ENCODE measurements at places on chromosomes 3 and 15. TPM values are rescaled to one million over a fixed set of nuclear protein-coding genes. Genes with fewer than 3 reads are reported as not detected.

The OIP5 gene
- 0.47 TPM for polyA plus RNA-seq

The ARRDC4 gene
- 18.7 TPM for polyA plus RNA-seq

The CLDN1 gene
- 14.2 TPM for polyA plus RNA-seq

The GHSR gene
- polyA plus RNA-seq: not detected

The CELF6 gene
- polyA plus RNA-seq: 3.4 TPM

The TUSC7 gene
- not detected for polyA plus RNA-seq

The CFAP161 gene
- polyA plus RNA-seq: 2.6 TPM

The TMEM89 gene
- polyA plus RNA-seq: 0.22 TPM

The ANKRD34C gene
- not detected for polyA plus RNA-seq

The KCNMB3 gene
- 1.9 TPM for polyA plus RNA-seq

The SCAANT1 gene
- polyA plus RNA-seq: not detected

The XIRP1 gene
- polyA plus RNA-seq: 0.08 TPM

The RBP2 gene
- polyA plus RNA-seq: 1.3 TPM

The SLC7A14 gene
- 0.01 TPM for polyA plus RNA-seq

The SERPINI2 gene
- 0.49 TPM for polyA plus RNA-seq

The SRP14 gene
- polyA plus RNA-seq: 421 TPM

All from lung (tissue), 17 donors.